ENCODE measurements at places on chromosomes 3 and 15. TPM values are rescaled to one million over a fixed set of nuclear protein-coding genes. Genes with fewer than 3 reads are reported as not detected.
A peak's percentile ranks its signal among the peaks of the same experiment; 100 is the strongest.

DNA sequence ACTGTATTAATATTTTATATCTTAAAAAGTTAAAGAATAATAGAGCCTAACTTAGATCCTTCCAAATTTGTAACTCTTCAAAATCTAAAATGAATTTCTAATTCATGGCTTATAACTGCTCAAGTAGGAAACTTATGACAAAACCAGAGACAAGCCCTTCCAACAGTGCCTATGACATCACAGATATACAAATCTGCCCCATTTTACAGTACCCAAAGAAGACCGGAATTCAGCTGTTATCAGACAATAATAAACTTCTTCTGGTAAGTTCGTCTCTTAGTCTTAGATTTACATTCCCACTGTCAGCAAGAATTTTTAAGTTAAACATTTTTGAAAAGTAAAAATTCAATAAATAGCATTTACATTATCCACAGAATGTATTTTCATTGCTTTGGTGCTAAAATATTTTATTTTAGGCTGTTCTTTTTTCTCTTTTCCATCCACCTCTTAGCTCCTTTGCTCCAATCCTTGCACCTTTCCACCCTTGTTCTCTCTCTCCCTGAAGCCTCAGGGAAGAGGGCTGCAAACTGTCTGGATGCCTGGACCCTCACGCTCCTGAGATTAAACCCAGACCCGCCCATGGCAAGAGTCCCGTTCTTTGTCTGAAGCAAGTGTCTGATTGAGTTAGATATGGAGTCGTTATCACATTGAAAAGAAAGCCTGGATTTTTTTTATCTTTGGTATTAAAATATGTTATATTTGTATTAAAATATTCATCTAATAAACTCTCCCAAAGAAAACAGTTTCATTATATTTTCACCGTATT, 312.7 kb downstream of the ZBTB20 start:
- no peaks in the 10 kb centered on the region for H3K4me1 ChIP-seq
- no peak overlapping the region for H3K27ac ChIP-seq
- no peak for DNase-seq
- no peak overlapping the region for H3K4me3 ChIP-seq

DNA sequence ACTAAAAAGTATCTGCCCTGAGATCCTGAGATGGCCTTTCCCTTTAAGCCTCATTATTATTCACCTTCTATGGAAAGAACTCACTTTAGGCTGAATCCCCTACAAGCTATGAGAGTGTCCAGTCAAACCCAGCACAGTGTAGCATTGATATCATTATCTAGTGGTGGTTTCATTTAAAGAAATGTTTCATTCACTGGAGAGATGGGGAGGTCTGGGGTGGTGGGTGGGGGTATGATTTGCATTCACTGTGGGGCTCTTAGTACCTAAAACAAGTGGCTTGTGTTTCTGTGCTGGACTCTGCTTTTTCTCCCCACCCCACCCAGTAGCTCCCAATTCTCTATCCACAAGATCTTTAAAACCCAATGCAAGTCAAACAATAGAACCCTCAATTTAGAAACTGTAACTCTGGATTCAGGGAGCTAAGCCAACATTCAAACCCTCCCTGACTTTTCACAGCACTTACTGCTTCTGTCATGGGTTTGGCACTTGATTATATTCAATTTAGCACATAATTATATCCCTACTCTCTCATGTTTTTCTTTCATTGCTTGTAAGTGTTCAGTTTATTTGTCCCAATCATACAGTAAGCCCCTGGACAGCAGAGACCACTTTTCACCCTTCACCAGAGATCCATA, 310.5 kb upstream of the THBS1 start:
- no peaks in the 10 kb centered on the region for H3K4me1 ChIP-seq
- no peak for DNase-seq
- no peaks in the 10 kb centered on the region for H3K27me3 ChIP-seq
- H3K27ac ChIP-seq, result no peak overlapping the region
- no peak overlapping the region for H3K4me3 ChIP-seq
- H3K36me3 ChIP-seq, result no peaks in the 10 kb centered on the region

- peaks cover 19% of the 10 kb centered on the region for H3K4me1 ChIP-seq
- no peaks in the 10 kb centered on the region for H3K27me3 ChIP-seq
- no peaks in the 10 kb centered on the region for H3K36me3 ChIP-seq
- peak; percentile 73 for DNase-seq
- H3K4me3 ChIP-seq, result no peak overlapping the region
Observed at GRCh38 chr15:63374686-63375520, 6.7 kb downstream of the CA12 start.

GRCh38 chr3:186759231-186759930, 24.0 kb upstream of the EIF4A2 start:
- H3K4me1 ChIP-seq, result no peaks in the 10 kb centered on the region
- no peak for DNase-seq
- H3K27me3 ChIP-seq, result no peaks in the 10 kb centered on the region
- H3K27ac ChIP-seq, result no peak overlapping the region
- H3K36me3 ChIP-seq, result no peaks in the 10 kb centered on the region

DNA sequence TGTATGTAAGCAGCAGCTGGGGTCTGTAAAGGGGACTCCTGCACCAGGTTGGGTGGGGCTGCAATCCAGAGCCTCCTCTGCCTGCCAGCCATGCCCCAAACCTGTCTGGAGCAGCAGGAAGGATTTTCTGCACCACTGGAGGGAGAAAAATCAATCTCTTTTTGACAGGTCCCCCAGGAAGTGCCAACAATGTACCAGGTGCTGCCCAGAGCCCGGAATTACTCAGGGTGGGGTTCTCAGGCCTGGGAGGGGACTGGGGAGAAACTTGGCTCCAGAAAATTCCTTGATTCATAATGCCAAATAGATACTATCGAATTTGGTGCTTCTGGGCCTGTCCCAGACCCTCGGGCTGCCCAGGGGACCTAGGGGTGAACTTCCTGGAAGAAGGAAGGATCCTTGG, 52.6 kb downstream of the WNT7A start:
- H3K27ac ChIP-seq, result no peak overlapping the region
- no peak for DNase-seq
- no peak overlapping the region for H3K4me3 ChIP-seq
- H3K4me1 ChIP-seq, result no peaks in the 10 kb centered on the region

- H3K4me3 ChIP-seq, result no peak overlapping the region
- no peaks in the 10 kb centered on the region for H3K4me1 ChIP-seq
- no peaks in the 10 kb centered on the region for H3K27me3 ChIP-seq
- DNase-seq, result no peak
Observed at GRCh38 chr3:188432802-188433520, 279.0 kb downstream of the LPP start.

DNA sequence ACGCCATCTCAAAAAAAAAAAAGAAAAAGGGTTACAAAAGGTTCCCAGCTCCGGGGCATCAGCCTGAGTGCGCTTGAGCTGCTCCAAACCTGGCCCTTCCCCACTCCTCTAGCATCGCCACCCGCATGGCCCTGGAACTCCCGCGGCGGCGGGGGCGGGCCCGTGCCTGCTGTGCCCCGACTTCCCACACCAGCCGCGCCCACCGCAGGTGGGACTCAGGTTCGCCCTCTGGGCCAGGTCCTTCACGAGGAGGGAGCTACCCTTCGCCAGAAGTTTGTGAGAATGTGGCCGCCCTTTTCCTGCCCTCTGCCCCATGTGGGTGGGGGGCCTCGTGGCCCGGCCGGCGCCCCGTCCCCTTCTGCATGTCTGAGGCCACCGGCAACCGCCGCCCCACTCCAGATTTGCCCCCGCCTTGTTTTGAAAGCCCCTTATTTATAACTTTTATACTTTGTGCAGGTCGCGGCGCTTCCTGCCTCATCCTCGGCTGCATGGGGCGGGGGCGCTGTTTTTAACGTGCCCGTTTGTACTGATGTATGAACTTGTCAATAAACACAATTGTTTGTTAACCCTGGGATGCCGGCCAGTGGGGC, 507 bp upstream of the JMJD7 start:
- H3K27me3 ChIP-seq, result no peaks in the 10 kb centered on the region
- H3K27ac ChIP-seq, result peak overlapping the region; percentile 88
- no peak for DNase-seq
- H3K4me3 ChIP-seq, result peak overlapping the region; percentile 82

GRCh38 chr3:6179761-6180160, 681.2 kb upstream of the GRM7 start:
- H3K4me1 ChIP-seq, result no peaks in the 10 kb centered on the region
- no peaks in the 10 kb centered on the region for H3K36me3 ChIP-seq
- no peak overlapping the region for H3K4me3 ChIP-seq
- no peak overlapping the region for H3K27ac ChIP-seq
- no peaks in the 10 kb centered on the region for H3K27me3 ChIP-seq
- DNase-seq, result no peak

- no peaks in the 10 kb centered on the region for H3K27me3 ChIP-seq
- no peak overlapping the region for H3K4me3 ChIP-seq
- H3K4me1 ChIP-seq, result no peaks in the 10 kb centered on the region
- H3K27ac ChIP-seq, result no peak overlapping the region
Observed at GRCh38 chr3:59879031-59879581, 829.3 kb upstream of the CFAP20DC start.

GRCh38 chr3:142680710-142681109, 43.1 kb upstream of the TRPC1 start:
- no peak overlapping the region for H3K27ac ChIP-seq
- no peak for DNase-seq
- H3K4me3 ChIP-seq, result no peak overlapping the region
- H3K4me1 ChIP-seq, result no peaks in the 10 kb centered on the region
- no peaks in the 10 kb centered on the region for H3K27me3 ChIP-seq

- H3K27me3 ChIP-seq, result no peaks in the 10 kb centered on the region
- H3K4me3 ChIP-seq, result no peak overlapping the region
- no peaks in the 10 kb centered on the region for H3K36me3 ChIP-seq
- H3K4me1 ChIP-seq, result no peaks in the 10 kb centered on the region
- peak; percentile 92 for DNase-seq
Observed at GRCh38 chr3:48435774-48436476, 4.0 kb downstream of the CCDC51 start.

- DNase-seq, result no peak
- H3K27me3 ChIP-seq, result no peaks in the 10 kb centered on the region
- no peak overlapping the region for H3K27ac ChIP-seq
- no peaks in the 10 kb centered on the region for H3K36me3 ChIP-seq
Observed at GRCh38 chr3:196159952-196160804, 51.0 kb downstream of the ZDHHC19 start.

- DNase-seq, result no peak
- no peak overlapping the region for H3K4me3 ChIP-seq
- H3K27ac ChIP-seq, result no peak overlapping the region
- H3K36me3 ChIP-seq, result no peaks in the 10 kb centered on the region
- peaks cover 5% of the 10 kb centered on the region for H3K4me1 ChIP-seq
Observed at GRCh38 chr15:70339571-70340493, 242.1 kb upstream of the TLE3 start.

DNA sequence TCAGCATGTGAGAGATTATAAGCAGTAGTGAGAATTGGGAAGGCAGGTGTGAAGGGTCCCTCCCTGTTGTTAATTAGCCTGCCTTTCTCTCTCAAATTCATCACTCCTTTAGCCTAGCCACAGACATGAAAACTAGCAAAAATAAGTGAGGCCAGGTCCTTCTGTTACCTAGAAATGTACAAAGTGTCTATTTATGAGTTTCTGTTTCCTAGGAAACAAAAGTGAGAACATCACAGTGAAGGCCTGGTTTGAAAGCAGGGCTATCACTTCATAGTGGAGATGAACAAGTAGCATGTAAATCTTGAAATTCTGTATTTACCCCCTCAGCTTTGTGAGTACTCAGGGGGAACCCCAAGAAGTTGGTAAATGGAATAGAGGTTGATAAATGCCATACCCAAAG, 78.2 kb upstream of the UMPS start:
- H3K4me3 ChIP-seq, result no peak overlapping the region
- DNase-seq, result no peak
- H3K27me3 ChIP-seq, result no peaks in the 10 kb centered on the region

DNA sequence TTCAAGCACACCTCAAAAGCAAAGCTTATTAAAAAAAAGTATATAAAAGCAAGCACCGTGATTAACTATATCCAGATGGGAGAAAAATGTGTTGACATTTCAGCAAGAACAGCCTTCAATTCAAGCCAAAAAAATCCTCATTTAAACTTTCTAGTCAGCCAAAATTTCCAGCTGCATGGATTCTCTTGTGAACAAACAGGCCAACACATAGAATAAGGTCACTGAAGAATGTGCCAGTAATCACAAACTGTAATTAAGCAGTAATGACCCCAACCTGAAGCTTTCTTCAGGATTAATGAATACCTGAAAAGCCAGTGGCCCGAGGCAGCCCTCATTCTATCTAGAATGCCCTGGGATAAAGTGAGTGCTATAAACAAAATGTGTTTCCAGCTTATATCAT, 130.7 kb upstream of the KCNMB2 start:
- no peaks in the 10 kb centered on the region for H3K4me1 ChIP-seq
- H3K27ac ChIP-seq, result no peak overlapping the region
- H3K4me3 ChIP-seq, result no peak overlapping the region
- no peak for DNase-seq
- H3K36me3 ChIP-seq, result no peaks in the 10 kb centered on the region
- H3K27me3 ChIP-seq, result no peaks in the 10 kb centered on the region

- H3K4me1 ChIP-seq, result no peaks in the 10 kb centered on the region
- no peaks in the 10 kb centered on the region for H3K27me3 ChIP-seq
- no peaks in the 10 kb centered on the region for H3K36me3 ChIP-seq
- no peak overlapping the region for H3K4me3 ChIP-seq
- DNase-seq, result no peak
Observed at GRCh38 chr3:11621077-11621476, 22.6 kb downstream of the VGLL4 start.

DNA sequence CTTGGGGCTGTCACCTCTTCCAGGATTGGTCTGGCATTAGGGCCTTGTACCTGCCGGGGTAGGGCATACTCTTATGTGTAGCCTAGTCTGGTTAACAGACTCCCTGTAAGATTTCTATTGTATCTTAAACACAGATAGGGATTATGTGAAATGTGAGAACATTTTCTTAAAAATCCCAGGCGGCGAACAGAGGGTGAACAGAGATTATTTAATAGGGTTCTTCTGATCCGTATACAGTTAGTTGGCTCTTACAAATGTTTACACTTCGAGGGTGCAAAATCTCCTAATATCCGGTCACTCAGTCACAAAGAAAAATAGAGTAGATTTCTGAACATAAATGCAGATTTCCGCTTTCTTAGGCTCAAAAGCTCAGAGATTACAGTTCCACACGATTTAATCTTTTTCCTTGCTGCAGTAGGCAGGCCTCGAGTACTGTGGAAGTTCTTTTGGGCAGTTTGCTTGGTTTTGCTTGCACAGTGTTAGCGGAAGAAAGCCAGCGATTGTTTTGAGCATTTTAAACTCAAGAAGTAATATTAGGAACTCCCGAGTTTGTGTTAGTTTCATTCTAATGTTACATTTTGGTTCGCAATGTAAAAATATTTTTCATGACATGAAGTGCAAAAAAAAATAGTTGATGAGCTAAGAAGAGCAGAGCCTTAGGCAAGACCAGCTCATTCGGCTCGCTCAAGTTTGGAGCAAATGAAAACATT, 993 bp downstream of the PLCL2 start:
- peak overlapping the region; percentile 91 for H3K4me3 ChIP-seq
- H3K4me1 ChIP-seq, result no peaks in the 10 kb centered on the region
- no peak for DNase-seq
- peak overlapping the region; percentile 97 for H3K27ac ChIP-seq
- H3K36me3 ChIP-seq, result no peaks in the 10 kb centered on the region

- H3K4me1 ChIP-seq, result no peaks in the 10 kb centered on the region
- no peaks in the 10 kb centered on the region for H3K36me3 ChIP-seq
- H3K27me3 ChIP-seq, result no peaks in the 10 kb centered on the region
- peak within 1 kb of the TSS; percentile 75 for H3K27ac ChIP-seq
- peak; percentile 83 for DNase-seq
Observed at GRCh38 chr3:4466741-4467521, at the start of gene SUMF1. SUMF1 (minus strand) TSS chr3:4467269; CDS start chr3:4467245, 24 bp downstream.

ITGA11 gene
- total RNA-seq, result 12.6 TPM

SUSD5 gene
- 1.1 TPM for total RNA-seq

Measured in right atrium auricular region (tissue), 2 donors.